K562 (cell line): ENCODE measurements at places on chromosomes 11 and 22. TPM values are rescaled to one million over a fixed set of nuclear protein-coding genes. Genes with fewer than 3 reads are reported as not detected.
A peak's percentile ranks its signal among the peaks of the same experiment; 100 is the strongest.

- DNase-seq = peak; percentile 54
- H3K4me1 ChIP-seq = peaks cover 26% of the 10 kb centered on the region
These were observed 73.3 kb upstream of the ZBED5 start for GRCh38 chr11:10930972-10931760.

DNA sequence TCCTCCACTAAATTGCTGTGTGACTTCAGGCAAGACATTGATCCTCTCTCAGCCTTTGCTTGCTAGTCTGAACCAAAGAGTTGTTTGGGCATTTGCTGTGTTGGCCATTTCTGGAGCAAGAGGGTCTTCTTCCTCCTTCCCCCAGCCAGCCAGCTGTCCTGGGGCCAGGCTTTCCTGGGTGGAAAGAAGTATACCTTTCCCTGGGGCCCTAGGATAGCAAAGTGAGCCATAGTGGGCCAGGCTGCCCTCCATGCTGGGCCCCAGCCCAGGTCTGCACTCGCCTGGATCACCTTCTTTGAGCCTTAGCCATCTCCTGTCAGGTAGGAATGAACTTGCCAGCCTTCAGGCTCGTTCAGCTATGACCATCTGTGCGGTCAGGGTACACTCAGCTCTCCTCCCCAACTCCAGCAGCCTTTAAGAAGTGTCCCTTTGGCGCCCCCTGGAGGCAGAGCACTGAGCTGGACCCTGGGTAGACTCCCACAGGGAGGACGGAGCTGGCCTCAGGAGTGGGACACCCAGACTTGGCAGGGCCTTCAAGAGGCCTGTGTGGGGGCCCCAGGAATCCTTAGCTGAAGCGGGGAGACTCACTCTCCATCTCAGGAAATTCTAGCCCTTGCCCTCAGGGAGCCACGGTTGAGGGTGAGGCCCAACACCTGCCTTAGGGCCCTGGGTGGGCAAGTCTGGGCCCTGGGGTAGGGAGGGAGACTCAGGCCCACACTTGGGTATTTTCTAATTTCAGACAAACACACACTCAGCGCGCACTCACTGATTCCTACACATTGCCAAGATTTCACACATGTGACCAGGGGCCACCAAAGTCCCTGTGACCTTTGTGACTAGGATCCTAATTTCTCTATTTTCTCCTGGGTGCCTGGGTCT is 35.6 kb upstream of the TPBGL start:
- H3K4me1 ChIP-seq = peaks cover 6% of the 10 kb centered on the region
- peak; percentile 87 for DNase-seq
- H3K27ac ChIP-seq = no peak overlapping the region
- H3K36me3 ChIP-seq = no peaks in the 10 kb centered on the region
- H3K4me3 ChIP-seq = no peak overlapping the region

GRCh38 chr11:121104312-121104762 is 3.3 kb downstream of the TECTA start:
- peak; percentile 14 for DNase-seq
- H3K27ac ChIP-seq = no peak overlapping the region
- no peaks in the 10 kb centered on the region for H3K36me3 ChIP-seq
- H3K4me3 ChIP-seq = no peak overlapping the region
- no peaks in the 10 kb centered on the region for H3K4me1 ChIP-seq

GRCh38 chr11:46450846-46451477 is 59.4 kb upstream of the CHRM4 start:
- no peak overlapping the region for H3K27ac ChIP-seq
- H3K36me3 ChIP-seq = no peaks in the 10 kb centered on the region
- H3K27me3 ChIP-seq = no peaks in the 10 kb centered on the region
- no peak for DNase-seq
- peaks cover under 1% of the 10 kb centered on the region; the same call in 1 of the 2 replicates for H3K4me1 ChIP-seq

- peaks cover 21% of the 10 kb centered on the region for H3K27me3 ChIP-seq
- H3K27ac ChIP-seq = no peak overlapping the region
- DNase-seq = no peak
- H3K4me1 ChIP-seq = no peaks in the 10 kb centered on the region
These were observed 7.6 kb upstream of the FJX1 start for GRCh38 chr11:35610631-35611030.

DNA sequence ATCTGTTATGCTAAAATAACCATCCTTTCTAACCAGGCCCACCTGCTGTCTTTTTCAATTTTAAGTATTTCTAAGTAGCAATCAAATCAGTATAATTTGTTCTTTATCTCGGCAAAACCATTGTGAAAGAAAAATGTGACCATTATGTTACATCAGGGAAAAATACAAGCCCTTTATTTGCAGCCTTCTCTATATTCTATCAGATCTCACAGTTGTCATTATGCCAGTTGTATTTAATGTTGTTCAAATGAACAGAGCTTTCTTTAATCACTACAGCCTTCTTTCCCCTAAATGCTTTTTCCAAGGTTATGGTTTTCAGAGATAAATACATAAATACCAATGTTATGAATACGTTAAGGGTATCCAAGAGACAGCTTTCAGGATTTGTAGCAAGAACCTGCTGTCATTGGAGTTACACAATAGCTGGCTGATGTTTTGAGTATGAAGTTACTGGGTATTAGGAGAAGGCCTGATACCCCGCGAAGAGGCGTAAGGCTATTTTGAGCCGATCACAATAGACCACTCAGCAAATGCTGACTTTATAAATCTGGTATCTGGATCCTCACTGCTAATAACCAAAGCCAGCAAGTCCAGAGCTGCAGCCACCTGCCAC is 406.3 kb downstream of the CADM1 start:
- H3K4me1 ChIP-seq = no peaks in the 10 kb centered on the region
- H3K27me3 ChIP-seq = no peaks in the 10 kb centered on the region
- H3K27ac ChIP-seq = no peak overlapping the region
- DNase-seq = no peak
- no peak overlapping the region for H3K4me3 ChIP-seq
- no peaks in the 10 kb centered on the region for H3K36me3 ChIP-seq

DNA sequence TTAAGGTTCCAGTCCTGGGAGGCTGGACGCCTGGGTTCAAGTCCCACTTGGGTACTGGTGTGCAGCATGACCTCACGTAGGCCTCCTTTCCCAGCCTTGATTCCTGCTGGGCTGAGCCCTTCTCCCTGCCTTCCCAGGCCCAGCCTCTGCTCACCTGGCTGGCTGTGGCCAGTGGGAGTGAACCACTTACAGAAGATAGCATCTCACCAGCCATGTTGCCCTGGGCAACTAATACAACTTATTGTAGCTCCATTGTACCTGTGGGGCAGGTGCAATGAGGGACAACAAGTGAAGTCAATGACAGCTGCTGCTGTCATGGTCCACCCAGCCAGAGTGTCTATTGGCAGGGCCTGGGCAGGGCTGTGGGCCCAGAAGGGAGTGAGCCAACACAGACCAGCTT is 48.4 kb upstream of the MPEG1 start:
- no peak overlapping the region for H3K4me3 ChIP-seq
- H3K4me1 ChIP-seq = no peaks in the 10 kb centered on the region; the same call in 1 of the 2 replicates
- H3K27me3 ChIP-seq = peaks cover 21% of the 10 kb centered on the region
- no peaks in the 10 kb centered on the region for H3K36me3 ChIP-seq

GRCh38 chr22:47402876-47403525 is 640.6 kb downstream of the TBC1D22A start:
- no peak overlapping the region for H3K4me3 ChIP-seq
- peaks cover 4% of the 10 kb centered on the region; the same call in 2 of the 3 replicates for H3K27me3 ChIP-seq
- no peak for DNase-seq
- H3K36me3 ChIP-seq = no peaks in the 10 kb centered on the region

GRCh38 chr11:62054484-62055121 is 69.2 kb upstream of the INCENP start:
- no peaks in the 10 kb centered on the region for H3K27me3 ChIP-seq
- H3K4me3 ChIP-seq = no peak overlapping the region
- H3K27ac ChIP-seq = no peak overlapping the region
- no peaks in the 10 kb centered on the region for H3K36me3 ChIP-seq
- DNase-seq = peak; percentile 81

- H3K4me3 ChIP-seq = no peak overlapping the region
- H3K4me1 ChIP-seq = no peaks in the 10 kb centered on the region
- H3K27ac ChIP-seq = no peak overlapping the region
These were observed 68.2 kb downstream of the GALNT18 start for GRCh38 chr11:11553573-11553972.

DNA sequence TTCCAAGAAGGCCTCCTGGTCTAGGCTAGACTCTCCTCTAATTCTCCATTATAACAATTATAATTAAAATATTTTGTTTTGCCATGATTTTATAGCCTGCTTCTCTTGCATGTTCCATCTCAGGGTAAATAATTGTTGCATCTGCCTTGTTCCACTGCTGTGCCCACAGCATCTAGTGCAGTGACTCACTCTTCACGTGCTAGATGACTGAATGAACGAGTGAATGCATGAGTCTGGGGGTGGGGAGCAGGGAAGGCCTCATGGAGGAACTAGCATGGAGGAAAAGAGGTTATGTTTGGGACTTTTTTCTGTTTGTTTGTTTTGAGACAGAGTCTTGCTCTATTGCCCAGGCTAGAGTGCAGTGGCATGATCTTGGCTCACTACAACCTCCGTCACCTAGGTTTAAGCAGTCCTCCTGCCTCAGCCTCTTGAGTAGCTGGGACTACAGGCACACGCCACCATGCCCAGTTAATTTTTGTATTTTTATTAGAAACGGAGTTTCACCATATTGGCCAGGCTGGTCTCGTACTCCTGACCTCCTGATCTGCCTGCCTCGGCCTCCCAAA is 5.2 kb upstream of the OAF start:
- no peak overlapping the region for H3K27ac ChIP-seq
- H3K36me3 ChIP-seq = no peaks in the 10 kb centered on the region
- DNase-seq = no peak
- peaks cover 2% of the 10 kb centered on the region; the same call in 1 of the 3 replicates for H3K27me3 ChIP-seq
- H3K4me1 ChIP-seq = peaks cover 7% of the 10 kb centered on the region; the same call in 2 of the 3 replicates
- H3K4me3 ChIP-seq = no peak overlapping the region

- no peaks in the 10 kb centered on the region for H3K27me3 ChIP-seq
- DNase-seq = no peak
- no peaks in the 10 kb centered on the region for H3K4me1 ChIP-seq
These were observed 187.4 kb downstream of the OR4A47 start for GRCh38 chr11:48675945-48676344.

DNA sequence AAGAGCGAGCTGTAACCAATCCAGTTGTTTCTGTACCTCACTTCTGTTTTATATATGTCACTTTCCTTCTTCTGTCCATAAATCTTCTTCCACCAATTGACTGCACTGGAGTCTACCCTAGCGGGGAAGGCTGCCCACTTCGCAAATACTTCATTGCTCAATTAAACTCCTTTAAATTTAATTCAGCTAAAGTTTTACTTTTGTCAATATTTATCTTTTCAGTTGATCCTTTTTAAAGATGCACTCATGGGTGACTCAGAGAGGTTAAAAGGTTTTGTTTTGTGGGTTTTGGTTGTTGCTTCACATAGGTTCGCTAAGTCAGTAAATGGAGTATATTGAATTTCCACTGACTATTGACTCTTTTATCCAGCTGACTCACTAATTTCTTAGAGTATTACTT is 597.2 kb downstream of the DLG2 start:
- no peaks in the 10 kb centered on the region for H3K36me3 ChIP-seq
- no peak overlapping the region for H3K27ac ChIP-seq
- H3K4me1 ChIP-seq = no peaks in the 10 kb centered on the region
- H3K4me3 ChIP-seq = no peak overlapping the region

DNA sequence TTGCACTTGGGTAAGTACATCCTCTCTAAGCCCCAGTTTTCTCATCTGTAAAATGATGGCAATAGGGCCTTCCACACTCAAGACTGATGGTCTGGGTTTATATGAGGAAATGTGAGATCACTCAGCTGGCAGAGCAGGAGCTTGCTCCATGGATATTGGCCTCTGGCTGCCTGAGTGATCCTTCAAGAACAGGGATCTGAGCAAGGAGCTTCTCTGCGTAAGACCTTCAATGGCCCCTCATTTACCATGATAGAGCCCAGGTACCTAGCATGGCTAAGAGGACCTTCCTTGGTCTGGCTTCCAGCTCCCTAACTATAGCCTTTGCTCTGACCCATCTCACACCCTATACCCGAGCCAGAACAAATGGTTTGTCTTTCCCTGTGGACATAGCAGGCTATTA is 5.5 kb downstream of the ROBO4 start:
- H3K4me1 ChIP-seq = no peaks in the 10 kb centered on the region
- H3K27me3 ChIP-seq = peaks cover 17% of the 10 kb centered on the region
- no peak for DNase-seq

- no peak overlapping the region for H3K27ac ChIP-seq
- H3K4me1 ChIP-seq = peaks cover 10% of the 10 kb centered on the region; the same call in 2 of the 3 replicates
- H3K27me3 ChIP-seq = no peaks in the 10 kb centered on the region
- no peak for DNase-seq
- H3K36me3 ChIP-seq = peaks cover 48% of the 10 kb centered on the region
These were observed 16.5 kb upstream of the MEN1 start for GRCh38 chr11:64826578-64827450.

ARHGAP8 gene
- 1.5 and 2.2 TPM in 2 replicates for total RNA-seq

MS4A12 gene
- not detected in 2 replicates for total RNA-seq

MMP11 gene
- 0.58 and 1.4 TPM in 2 replicates for total RNA-seq

OR10D3 gene
- total RNA-seq = 1.7 and 2.8 TPM in 2 replicates

ENTHD1 gene
- total RNA-seq = 0.20 and 0.22 TPM in 2 replicates

RIMBP3C gene
- total RNA-seq = 0.89 and 0.98 TPM in 2 replicates

SCN3B gene
- total RNA-seq = 0.04 TPM in 1 of 2 replicates, not detected in the other

NAALAD2 gene
- 0.09 and 0.13 TPM in 2 replicates for total RNA-seq

RASSF7 gene
- 30.5 and 31.7 TPM in 2 replicates for total RNA-seq

TRIM22 gene
- 0.35 and 1.2 TPM in 2 replicates for total RNA-seq
